ENCODE measurements at places on chromosomes 12 and 14.

GRCh38 chr12:99130808-99131553 is 485.9 kb downstream of the APAF1 start:
- DNase-seq: no peak

GRCh38 chr12:83092129-83092528 is 405.4 kb downstream of the TMTC2 start:
- DNase-seq: no peak

GRCh38 chr12:8870586-8870985 is 43.7 kb upstream of the PHC1 start:
- no peak for DNase-seq

DNA sequence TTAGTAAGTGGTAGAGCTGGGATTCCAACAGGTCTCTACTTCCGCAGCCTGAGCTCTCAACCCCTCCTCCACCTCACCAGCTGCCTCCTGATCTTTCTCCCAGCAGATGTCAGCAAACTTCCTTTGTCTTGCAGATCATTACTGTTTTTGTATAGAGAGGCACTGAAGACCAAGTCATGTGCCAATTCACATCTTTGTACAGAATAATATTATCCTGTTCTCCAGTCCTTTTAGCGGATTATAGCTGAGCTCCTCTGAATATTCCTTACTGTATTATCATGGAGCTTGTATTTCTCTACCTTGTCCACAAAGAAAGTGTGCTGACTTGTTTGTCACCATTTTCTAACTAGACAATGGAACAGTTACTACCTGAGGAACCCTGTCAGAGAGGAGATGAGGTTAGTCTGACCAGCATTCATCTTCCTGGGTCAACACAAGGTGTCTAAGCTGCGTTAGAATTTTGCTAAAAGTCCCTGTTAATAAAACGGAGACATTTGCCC is 142.3 kb upstream of the ARHGAP5 start:
- peak; percentile 36 for DNase-seq

GRCh38 chr12:76820888-76821482 is 57.1 kb downstream of the ZDHHC17 start:
- DNase-seq: peak; percentile 9

DNA sequence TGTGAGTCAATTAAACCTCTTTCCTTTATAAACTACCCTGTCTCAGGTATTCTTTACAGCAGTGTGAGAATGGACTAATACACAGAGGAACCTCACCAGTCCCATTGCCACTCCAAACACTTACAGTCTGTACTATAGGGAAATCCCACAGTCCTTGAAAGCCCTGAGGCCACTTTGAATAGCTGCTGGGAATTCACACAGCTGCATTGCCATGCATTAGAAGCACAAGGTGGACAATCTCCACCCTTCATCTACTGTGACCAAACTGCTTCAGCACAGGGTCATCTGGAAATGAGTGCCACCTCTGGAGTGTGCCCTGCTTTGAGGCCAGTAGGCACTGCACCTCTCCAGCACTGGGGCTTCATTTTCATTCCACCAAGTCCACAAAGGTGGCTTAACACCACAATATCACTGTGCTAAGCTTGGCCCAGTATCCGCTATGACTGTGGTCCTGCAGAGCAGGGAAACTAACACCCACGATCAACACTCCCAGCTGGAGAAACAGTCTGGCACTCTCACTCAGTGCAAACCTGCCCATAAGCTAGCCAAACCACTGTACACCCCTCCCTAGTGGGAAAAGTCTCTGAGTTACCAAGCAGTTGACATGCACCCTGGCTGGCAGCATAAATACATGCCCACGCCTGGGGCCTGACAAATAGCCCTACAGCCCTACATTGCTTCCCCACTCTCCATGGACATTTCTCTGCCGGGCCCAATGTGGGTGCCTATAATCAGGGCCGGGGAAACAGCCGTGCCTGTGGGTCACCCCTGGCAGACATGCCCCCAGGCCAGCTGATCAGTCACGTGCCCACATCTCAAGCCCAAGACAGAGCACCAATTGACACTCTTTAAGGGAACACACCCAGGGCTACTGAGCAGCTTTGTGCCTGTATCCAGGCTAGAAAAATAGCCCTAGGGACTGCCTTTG is 294.3 kb upstream of the MGAT4C start:
- no peak for DNase-seq

DNA sequence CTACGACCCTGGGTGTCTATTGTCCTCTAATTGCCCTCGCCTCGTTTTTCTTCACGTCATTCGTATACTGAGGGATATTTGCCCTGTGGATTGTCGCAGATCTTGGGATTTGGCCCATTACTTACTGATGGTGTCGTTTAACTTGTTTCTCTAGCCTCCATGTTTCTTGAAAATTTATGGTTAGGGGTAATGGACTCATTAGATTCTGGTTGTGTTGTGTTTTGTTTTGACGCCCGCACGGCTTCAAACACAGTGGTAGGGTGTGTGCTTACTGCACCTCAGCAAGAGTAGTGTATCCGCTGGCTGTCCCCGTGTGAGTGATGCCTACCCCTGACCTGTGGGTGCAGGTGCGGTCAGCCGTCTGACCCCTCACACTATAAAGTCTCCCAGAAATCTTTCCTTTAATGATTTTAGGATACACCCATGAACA is 874 bp upstream of the RNU6-8 start:
- DNase-seq: no peak

DNA sequence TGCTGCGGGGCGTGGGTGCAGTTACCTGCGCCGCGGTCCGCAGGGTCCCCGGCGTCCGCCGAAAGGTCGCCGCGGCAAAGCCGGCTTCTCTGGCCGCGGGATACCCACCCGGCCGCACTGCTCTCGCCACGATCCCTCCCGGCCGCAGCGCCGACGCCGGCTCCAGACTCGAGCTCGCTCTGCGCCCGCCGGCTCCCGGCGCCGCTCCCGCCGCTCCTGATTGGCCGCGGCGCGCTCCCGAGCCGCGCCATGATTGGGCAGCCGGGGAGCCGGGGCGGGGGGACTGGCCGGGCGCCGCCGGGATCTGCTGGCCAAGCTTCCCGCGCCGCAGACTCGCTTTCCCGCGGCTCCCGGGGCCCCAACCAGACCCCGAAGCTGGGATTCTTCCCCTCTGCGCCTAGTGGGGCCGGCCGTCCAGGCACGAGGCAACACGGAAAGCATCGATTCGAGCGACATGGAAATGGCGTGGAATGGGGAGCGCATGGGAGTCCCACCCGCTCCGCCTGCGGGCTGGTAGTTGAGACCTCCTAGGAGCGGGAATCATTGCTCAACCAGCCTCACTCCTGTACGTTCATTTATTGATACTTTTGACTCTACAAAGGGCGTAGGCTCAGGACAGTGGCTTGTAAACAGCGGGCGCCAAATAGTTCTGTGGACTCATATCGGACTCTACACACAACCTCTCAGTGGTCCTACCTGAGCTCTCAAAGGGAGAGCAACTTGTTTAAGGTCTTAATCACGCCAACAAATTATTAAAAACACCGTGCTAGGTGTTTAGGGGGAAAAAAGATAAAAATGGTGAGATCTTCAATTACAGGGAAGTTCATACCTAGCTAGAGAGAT is 36.4 kb upstream of the STON2 start:
- no peak for DNase-seq

- no peak for DNase-seq
Measured at GRCh38 chr14:58078471-58078870, 73.5 kb downstream of the ARMH4 start.

DNA sequence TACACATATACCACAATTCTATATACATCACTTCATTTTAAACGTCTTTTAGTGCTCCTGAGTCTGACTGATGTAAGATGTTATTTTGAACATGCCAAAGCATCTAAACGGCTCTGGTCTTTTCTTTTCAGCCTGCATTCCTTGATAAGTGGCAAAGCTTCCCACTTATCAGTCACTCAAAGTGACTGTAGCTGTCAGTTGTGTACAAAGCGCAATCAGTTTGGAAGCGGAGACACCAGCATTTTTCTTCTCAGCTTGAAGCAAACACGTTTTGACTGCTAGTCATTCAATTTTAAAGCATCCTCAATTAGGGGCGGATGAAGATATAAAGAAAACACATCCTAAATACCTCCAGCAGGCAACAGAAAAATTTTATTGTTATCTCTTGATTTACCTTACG is 226.8 kb downstream of the SOX5 start:
- DNase-seq: no peak

DNA sequence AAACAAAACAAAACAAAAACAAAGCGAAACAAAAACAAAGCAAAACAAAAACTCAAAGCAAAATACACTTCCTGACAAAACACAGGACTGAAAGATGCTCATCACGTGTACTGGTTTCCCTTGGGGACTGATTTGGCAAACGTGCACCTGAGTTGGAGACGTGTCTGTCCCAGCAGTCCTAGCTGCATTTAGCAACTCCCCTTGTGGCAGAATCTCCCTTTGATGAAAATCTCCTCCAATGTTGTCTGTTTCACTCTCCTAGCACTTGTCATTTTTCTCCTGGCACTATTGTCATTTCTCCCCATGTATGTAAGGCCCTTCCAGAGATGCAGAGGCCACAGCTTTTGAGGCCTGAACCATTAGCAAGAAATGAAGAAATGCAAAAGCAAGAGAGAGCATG is 6.8 kb upstream of the SLC24A4 start:
- DNase-seq: no peak

DNA sequence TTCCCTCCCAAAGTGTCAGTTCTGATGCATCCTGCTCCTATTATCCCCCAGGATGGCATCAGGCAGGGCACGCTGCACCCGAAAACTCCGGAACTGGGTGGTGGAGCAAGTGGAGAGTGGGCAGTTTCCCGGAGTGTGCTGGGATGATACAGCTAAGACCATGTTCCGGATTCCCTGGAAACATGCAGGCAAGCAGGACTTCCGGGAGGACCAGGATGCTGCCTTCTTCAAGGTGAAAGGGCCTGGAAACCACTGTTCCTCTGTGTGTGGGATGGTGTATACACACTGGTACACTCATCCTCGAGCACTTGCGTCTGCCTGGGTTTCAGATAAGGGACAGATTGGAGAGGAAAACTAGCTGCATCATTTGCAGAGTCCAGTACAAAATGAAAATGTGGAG is 1.0 kb downstream of the IRF9 start:
- DNase-seq: no peak

DNA sequence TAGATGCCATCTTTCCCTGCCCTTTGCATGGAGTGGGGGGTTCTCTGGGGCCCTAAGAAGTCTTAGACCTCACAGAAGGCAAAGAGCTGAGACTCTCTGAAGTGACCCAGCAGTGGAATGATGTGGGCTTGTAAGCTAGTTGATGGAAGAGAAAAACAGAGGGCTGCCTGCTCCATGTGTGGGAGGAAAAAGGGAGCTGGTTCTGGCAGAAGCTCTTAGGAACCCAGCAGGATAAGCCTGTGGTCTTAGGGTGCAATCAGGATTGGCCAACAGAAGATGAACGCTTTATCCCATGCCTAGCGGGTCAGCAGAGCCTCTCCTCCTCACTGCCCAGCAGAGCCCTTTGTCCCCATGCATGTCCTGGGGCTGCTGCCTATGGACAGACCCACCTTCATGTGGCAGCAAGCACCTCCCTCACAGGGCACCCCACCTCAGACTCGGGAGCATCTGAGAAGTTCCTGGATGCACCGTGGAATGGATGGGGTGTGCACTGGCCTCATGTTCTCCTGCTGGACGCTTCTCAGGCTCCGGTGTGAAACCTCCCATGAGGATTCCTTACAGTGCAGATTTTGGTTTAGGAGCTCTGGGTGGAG is 152.7 kb downstream of the ADGRD1 start:
- DNase-seq: no peak

DNA sequence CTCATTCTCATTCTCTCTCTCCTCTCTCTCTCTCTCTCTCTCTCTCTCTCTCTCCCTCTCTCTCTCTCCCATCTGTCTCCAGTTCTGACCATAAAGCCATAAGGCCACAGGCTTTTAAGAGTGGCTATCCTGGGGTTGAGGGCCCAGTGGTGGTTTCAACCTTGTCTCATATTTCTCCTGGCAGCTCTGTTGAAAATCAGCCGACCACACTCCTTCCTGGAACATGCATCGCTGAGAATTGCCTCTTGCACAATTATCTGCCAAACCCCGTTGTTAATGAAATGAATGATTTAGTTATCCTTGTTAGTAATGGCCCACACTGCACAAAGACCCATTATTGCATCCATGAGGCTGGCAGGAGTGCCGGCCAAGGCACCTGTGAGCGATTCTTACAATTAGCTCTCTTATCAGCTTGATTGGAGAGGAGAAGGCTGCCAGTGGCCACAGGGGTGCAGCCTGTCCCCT is 30.4 kb upstream of the KCNA5 start:
- no peak for DNase-seq

- no peak for DNase-seq
Measured at GRCh38 chr12:95074766-95075165, 1.3 kb upstream of the NR2C1 start.

DNA sequence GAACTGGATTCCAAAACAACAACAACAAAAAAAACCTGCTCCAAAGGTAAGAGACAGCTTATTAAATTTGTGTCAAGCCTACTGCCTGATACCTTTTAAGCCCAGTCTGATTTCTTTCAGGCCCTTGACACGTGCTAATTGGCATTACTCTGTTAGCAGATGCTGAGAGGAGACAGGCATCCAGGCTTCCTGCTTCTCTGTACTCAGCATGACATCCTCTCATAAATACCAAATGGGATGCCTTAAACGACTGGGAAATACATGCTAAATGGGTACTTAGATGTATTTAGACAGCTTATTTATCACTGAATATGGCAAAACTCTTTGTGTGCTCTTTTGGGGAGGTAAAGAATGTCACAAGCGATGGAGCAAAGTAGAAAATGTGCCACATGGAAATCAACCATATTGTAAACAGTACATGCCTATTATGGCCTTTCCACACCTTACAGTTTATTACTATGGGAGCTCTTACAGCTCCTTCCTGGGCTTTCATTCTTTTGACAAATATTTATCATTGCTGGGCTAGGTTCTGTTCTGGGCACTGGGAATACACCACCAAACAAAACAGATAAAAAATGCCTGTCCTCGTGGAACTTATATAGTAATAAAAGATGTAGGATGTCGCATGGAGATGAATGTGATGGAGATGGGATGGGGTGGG is 11.5 kb upstream of the PCED1B start:
- DNase-seq: no peak

DNA sequence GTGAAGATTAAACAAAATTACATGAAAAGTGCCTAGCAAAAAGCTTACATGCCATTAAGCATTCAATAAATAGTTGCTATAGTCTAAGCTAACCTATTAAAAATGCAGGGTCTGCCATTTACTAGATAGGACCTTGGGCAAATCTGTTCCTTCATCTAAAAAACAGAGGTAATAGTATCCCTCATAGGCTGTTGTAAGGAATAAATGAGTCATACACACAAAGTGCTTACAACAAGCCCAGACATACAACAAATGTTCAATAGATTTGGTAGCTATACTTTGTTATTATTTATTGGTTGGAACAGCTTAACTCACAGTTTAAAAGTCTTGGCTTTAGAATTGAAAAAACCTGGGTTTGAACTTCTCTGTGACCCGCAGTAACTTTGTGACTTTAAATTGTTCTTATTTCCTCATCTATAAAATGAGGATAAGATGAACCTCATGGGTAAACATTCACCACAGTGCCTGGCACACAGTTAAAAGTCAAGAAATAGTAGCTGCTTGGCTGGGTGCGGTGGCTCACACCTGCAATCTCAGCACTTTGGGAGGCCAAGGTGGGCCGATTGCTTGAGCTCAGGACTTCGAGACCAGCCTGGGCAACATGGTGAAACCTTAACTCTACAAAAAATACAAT is 24.7 kb downstream of the HEATR5A start:
- no peak for DNase-seq

Measured in RCC 7860 (cell line).